ENCODE measurements at places on chromosomes 2 and 18. TPM values are rescaled to one million over a fixed set of nuclear protein-coding genes. Genes with fewer than 3 reads are reported as not detected.

DNA sequence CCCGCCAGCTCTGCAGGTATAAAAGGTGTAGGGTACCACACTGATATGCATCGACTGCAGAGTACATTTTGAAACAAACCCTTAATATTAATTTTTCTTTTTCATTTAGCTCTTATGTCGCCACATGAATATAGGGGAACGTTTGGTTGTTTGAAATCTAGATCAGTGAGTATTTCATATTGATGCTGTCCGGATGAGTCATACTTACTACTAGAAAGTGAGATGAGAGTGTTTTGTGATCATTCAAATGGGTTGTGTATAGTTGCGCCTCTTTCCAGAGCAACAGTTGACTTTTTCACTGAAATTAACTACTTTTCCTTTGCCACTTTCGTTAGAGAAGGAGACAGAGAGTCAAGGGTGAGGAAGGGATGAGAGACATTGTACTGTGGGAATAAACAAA lies 24.6 kb downstream of the NPAS2 start:
- no peak overlapping the region for H3K4me3 ChIP-seq
- H3K27ac ChIP-seq = peak overlapping the region; percentile 78
- no peaks in the 10 kb centered on the region for H3K36me3 ChIP-seq
- H3K4me1 ChIP-seq = peaks cover 33% of the 10 kb centered on the region
- no peak for DNase-seq

DNA sequence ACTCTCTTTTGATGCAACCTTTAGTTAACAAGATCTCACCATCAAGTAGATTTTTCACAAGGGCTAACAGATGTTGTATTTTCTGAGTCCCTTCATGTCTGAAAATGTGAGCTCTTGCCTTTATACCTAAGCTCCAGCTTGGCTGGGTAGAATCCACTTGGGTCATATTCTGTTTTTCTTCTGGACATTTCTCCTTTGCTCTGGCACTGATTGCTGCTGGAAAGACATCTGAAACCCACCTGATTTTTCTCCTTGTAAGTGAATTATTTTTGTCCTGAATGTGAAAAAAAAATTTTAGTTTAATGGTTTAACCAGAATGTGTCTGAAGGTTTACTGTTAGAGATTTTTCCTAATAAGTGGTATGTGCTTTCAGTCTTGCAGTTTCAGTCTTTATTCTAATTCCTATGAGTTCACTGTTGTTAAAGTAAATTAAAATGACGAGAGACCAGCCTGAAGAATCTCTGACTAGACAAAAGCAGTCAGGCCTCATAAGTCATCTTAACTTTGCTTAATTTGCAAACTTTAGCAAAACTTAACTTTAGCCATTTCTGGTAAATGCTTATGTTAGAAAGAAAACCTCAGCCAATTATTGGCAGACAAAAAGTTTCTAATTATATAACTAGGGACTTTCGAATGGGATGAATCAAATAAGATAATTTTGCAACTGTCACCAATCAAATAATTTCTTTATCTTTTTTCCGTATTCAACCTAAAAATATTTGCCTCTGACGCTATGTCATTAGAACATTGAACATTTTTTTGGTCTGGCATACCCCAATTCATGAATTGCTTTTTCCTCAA lies 70.8 kb downstream of the ACAA2 start:
- no peaks in the 10 kb centered on the region for H3K27me3 ChIP-seq
- no peak overlapping the region for H3K4me3 ChIP-seq
- no peak overlapping the region for H3K27ac ChIP-seq
- H3K36me3 ChIP-seq = no peaks in the 10 kb centered on the region

- no peak overlapping the region for H3K27ac ChIP-seq
- no peak for DNase-seq
- H3K4me3 ChIP-seq = no peak overlapping the region
- H3K27me3 ChIP-seq = no peaks in the 10 kb centered on the region
- no peaks in the 10 kb centered on the region for H3K36me3 ChIP-seq
These were observed 142.6 kb upstream of the ITGA4 start for GRCh38 chr2:181314551-181314950.

DNA sequence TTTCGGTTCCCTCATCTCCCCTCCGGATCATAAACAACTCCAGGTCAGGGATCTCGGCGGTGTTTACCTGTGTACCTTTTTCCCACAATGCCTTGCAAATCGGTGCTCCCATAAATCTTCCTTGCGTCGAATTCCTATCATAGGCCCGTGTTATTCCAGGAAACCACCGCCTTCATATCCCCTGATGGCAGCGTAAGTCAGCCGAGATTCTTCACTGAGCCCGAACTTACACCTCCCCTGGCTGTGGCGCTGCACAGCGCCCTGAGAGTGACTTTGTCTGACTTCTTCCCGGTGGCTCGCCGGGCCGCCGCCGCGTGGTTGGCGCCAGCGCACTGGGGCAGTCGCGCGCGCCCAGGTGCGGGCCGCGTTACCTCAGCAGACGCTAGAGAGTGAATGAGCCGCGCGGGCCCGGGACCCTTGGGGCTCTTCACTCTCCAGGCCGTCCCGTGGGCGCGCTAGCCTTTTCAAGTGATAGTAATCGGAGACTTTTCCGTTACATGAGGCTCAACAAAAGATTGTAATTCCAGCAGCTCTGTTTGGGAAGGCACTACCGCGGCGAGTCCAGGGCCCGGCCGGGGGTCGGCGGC lies 101.6 kb downstream of the SPTBN1 start:
- H3K36me3 ChIP-seq = no peaks in the 10 kb centered on the region
- peak; percentile 29 for DNase-seq

- no peak overlapping the region for H3K27ac ChIP-seq
- DNase-seq = no peak
- no peaks in the 10 kb centered on the region for H3K27me3 ChIP-seq
- no peak overlapping the region for H3K4me3 ChIP-seq
- peaks cover 11% of the 10 kb centered on the region for H3K4me1 ChIP-seq
- H3K36me3 ChIP-seq = no peaks in the 10 kb centered on the region
These were observed 43.9 kb upstream of the B3GNT2 start for GRCh38 chr2:62152000-62152399.

DNA sequence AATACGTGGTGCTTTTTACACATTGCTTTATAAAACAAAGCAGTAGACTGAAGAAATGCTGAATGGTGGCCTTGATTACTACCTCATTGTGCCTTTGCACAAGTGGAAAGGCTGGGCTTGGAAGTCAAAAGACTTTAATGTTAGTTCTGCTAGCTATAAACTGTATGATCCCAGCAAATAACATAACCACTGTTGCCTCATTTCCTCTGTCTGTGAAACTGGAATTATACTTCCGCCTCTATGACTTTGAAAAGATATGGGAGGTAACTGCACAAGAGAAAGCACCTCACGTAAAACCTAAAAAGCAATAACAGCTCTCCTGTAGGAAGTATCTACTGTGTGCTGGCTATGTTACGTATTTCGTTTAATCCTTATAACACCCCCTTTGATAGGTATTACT lies 43.4 kb upstream of the DSC1 start:
- H3K27ac ChIP-seq = no peak overlapping the region
- H3K27me3 ChIP-seq = no peaks in the 10 kb centered on the region
- H3K4me1 ChIP-seq = no peaks in the 10 kb centered on the region
- no peak for DNase-seq

The EFR3B gene
- total RNA-seq = 0.68 TPM

The DTNA gene
- total RNA-seq = 50.6 TPM
